GM12864 (cell line): ENCODE measurements at places on chromosomes 2 and 18.

GRCh38 chr2:12173271-12173942 lies 427.0 kb downstream of the LPIN1 start:
- no peak for DNase-seq

DNA sequence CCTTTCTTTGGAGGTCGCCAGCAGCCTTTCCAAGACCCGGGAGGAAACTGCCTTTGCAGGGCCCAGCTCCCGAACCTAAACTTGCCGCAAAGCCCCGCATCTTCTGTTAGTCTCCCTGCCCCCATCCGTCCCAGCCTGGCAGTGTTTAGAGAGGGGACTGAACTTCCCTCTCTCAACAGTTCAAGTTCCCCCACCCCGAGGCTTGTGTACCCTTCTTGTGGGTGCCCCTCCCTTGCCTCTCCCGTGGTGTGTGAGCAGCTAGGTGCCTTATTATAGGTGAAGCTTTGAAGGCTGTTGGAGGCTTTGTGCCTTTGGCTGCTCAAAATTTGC lies 1.4 kb downstream of the LBH start:
- DNase-seq, result no peak

DNA sequence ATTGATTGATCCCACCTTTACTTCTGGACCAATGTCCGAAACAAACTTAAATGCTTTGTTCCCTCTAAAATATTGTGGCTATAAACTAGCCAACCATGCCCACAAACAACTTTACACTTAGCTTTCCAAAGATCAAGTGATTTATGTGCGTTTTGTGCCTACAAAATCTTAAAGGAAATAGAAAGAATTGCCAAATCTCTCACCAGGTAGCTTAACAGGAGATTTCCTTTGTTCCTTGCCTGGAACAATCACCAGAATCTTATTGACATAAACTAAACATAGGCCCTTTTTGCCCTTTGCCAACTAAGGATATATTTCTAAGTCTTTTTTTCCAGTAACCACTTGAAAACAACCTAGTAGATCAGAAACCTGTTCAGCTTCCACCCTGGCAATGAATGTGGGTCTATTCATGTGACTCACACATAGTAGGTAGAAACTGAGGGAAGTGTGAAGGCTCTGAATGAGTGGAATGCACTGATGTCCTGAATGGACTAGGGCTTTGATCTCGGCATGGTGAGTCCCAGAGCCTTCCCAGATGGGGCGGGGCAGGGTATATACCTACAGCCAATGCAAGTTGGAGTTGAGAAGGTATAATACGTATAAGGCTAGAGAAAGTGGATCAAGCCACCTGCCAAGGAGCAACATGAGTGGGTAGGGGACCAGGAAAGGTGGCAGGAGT lies 94.6 kb upstream of the PPP1CB start:
- DNase-seq, result no peak

DNA sequence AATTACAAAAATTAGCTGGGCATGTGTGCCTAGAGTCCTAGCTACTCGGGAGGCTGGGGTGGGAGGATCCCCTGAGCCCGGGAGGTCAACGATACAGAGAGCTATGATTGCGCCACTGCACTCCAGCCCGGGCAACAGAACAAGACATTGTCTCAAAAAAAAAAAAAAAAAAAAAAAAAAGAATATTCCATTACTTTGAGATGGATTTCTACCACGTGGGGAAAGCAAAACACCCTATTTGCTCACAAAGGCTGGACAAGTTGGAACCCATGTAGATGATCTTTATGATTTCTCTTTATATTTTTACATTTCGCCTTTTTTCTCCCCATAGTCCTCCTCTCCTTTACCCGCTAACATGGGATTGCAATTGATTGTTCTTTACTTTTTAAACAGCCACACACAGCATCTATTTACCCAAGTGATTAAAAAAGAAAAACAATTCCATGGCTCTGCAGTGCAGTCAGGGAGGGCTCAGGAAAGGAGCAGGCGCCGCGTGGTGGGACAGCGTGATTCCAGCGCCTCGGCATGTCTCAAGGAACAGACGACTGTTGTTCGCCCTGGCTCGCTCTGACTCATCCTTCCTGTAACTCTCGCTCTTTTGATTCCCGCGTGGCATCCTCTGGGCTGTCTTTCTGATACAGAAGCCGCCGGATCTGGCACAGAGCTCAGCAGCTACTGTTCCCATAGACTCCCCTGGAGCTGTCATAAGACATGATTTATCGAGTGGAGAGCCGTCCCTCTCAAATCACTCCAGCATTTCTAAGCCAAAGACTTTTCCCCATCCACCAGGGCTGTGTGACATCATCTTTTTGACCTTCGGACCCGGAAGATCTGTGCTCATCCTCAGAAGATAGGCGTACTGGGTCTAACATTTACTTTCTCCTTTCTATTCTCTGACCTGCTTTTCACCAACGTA lies 230.4 kb upstream of the AGAP1 start:
- no peak for DNase-seq

DNA sequence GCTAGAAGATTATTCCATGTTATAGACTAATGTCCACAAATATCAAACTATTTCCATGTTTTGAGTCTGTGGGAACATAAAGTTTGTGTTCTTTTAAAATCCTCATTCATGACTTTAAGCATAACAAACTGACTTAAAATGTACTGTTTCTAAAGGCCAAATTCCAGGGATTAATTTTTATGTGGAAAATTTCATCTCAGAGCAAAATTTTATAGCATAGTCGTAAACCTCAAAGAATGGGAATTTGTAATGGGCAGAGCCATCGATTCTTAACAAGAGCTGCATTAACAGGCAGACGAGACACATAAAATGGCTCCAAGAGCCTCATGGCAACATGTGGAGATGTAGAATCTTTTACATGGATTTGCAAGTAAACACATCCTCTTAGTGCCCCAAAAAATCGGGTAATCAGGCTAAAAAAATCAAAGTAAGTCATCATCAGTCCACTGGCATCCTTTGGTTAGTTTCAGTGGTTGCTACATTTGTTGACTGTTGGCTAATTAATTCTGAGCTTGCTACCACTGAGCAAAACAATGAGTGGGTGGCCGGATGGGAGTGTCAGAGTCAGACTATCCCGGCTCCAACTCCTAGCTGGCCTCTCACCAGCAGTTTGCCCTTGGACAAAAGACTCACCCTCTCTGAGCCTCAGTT lies 119.6 kb downstream of the FAM210A start:
- no peak for DNase-seq

DNA sequence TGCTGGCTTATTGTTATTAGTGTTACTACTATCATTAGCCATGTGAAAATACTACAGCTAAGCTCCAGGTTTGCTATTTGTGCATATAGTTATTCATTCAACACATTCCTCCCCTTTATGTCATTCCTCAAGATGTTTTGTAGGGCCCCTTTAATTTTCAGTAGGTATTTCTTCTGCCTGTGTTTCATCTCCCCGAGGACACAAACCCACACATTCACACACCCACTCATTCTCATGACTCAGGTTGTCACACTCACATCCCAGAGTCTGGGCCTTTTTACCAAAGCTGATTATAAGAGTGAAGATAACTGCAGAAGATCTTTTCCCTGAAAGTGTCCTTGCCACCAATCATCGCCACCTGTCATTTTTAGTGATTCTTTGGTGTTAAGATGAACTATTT lies 68.6 kb upstream of the SPOPL start:
- no peak for DNase-seq

DNA sequence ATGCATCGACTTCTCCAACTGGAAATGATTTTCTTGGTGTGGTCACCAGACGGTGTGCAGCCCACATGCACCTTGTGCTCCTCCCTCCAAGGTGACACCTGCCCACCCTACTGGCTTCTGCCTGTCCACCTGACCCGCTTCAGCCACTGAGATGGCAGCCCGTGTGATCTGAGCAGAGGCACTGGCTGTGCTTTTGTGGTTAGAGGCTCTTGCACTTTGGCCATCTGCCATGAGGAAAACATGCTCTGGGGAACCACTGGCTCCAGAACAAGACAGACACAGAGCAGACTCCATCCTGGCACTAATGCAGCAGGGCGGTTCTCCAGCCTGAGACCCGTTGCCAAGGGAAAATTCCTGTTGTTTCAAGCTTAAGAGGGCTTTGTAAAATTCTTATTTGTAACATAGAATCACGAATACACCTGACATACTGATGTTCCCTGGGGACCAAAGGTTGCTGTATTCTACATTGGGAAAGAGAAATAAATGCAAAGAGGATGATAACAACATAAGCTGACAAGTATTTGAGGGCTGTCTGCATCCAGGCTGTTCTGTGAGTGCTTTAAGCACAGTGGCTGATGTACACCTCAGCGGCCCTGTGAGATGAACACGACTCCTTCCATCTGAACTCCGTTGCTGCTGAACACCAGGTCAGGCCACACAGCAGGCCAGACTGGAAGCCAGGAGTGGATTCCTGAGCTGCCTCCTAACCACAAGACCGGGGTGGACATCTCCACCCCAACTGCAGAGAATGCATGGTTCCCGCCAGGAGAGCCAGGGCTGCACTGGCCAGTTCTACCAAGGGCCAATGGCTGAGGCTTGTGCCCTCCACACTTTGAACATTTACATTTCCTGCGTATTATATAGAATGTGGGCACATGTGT lies 820.4 kb downstream of the GALR1 start:
- no peak for DNase-seq

DNA sequence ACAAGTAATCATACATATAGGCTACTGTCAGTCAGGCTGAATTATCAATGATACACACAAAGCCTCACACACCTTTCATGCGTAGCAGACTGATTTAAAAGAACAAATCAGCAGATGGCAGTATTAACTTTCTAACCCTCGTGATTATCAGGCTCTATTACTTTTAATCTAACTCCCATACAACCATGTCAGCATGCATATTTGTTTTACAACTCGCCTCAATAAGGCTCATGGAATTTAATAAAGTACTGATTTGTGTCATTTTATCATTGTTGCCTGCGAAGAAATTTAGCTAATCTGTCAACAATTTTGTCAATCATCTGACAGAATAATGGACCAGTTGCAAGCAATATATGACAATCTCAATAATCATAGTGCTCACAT lies 82.8 kb downstream of the SLC25A12 start:
- no peak for DNase-seq

- DNase-seq, result no peak
Observed at GRCh38 chr18:79520478-79521390, 125.0 kb downstream of the NFATC1 start.

DNA sequence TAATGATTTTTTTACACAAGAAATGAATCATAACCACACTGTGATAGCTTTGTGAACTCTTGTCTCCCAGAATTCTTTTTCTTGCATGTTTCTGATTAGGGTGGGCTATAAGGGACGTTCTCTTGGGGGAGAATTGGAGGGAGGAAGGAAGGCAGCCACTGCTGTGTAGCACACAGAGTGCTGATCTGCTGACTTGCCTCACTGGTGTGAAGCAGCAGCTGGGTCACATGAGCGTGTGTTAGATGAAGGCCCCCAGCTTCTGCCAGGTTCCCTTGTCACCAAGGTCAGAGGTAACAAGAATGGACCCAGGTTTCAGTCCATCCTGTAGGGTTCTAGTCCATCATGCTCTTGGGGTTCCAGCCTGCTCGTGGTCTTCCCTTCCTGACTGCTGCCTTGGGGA lies 107.4 kb upstream of the GLI2 start:
- DNase-seq, result no peak

- no peak for DNase-seq
Observed at GRCh38 chr2:191265311-191266170, 20.3 kb downstream of the MYO1B start.

DNA sequence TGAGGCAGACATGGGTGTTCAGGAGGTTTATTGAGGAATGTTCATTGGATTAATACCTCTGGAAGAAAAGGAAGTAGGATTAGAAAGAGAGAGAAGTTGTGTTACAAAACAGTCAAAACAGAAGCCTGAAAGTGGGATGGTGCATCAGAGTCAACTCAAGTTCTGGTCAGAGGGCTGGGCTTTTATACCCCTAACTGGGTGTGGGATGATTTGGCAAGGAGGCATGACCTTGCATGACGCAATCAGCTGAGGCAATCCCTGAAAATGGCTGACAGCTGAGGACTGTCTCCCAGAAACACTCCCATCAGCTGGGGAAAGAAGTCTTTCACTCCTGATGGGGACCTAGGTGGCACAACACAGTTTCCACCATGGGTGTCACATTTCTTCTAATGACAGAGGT lies 818.2 kb downstream of the SATB2 start:
- no peak for DNase-seq

DNA sequence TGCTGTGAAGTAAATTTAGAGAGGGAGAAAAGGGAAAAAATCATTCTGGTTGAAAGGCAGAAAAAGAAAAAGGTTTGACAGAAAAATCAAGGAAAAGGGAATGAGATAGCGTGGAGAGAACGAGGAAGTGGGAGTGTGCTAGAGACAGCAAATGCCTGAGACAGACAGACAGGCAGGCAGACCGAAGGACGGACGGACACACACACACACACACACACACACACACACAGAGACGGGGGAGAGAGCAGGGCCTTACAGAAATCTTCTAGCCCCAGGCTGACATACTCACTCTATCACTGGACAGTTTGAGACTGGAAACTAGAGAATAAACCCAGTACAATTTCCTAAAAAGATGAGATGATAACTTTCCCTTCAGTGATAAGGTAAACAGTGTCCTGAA lies 238.4 kb downstream of the ZNF521 start:
- DNase-seq, result no peak

DNA sequence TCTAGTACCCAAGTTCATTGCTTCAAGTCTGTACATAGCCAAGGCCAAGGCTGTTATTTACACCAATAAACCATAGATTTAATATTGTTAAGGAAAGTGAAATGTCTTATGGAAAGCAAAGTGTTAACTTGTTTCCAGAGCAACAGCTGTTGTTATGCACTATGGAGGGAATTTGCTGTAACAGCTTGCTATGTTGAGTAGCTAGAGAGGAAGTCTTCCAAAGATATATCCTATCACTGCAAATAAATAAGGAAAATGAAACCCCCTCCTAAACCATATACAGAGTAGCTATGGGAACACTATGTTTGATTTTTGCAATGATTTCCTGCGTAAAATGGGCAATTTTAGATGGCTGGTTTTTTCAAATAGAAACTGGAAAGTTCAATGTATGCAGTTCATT lies 21.1 kb downstream of the TMEM182 start:
- DNase-seq, result no peak

- no peak for DNase-seq
Observed at GRCh38 chr18:59426855-59427254, 67.8 kb upstream of the LMAN1 start.

- DNase-seq, result no peak
Observed at GRCh38 chr2:183079139-183079775, 710 bp downstream of the DUSP19 start.

DNA sequence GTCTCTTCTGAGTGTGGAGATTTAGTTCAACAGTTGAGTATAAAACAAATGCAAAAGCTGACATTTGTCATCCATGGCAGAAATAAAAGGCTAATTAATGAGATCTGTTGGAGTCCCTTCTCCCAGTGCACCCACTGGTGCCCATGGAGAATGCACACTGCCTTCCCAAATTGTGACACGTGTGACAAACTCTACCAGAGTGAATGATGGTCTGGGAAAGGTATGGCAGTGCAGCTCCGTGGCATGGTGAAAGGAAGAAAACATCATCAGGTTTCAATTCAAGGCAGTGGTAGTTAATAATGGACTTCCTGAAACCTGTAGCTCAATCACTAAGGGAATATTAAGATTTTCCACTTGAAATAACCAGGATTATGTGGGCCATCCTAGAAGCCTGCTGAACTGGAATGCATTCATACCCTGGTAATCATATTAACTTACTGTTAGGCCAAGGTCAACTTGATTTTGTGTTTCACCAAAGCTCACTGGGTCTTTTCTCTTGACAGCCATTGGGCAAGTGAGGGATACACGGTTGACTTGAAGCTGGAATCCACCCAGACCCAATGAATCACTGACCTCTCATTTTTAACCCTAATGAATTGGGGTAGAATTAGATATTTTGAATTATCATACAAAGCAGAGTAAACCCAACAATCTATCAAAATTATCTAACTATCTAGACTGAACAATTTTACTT lies 167.6 kb downstream of the AFF3 start:
- DNase-seq, result no peak
